ENCODE measurements at places on chromosomes 1 and 21.

DNA sequence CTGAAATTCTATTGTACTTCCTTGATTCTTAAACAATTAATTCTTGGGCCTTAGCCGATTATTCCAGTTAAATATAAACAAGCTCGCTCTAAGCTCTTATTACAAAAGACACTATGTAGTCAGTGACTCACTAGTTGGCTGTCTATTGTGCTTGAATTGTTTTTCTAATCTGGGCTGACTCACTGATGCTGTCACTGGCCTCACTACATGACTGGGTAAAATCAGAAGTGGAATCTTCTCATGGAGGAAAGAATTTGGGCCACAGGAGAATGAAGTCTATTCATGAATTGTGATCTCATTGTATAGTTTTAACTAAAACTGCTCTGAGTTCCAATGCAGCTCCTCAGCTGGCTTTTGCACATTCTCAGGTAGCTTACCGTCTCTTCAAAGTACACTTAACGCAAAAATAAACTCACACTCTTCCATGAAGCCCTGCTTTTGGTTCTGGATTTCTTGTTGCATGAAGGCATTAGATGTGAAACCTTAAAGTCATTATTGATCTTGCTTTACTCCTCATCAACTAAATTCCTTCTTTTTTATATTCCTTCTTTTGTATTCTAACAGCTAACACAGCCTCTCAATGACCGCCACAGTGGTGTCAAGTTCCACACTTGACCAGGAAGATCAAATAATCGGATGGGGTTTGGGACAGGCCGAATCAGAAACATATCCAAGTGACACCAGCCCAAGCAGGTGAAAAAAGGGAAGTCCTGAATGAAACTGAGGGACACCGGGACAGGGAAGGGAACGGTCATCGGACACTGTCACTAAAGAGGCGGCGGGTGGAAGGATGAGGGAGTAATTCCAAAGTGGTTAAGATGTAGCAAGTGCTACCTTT lies 80.9 kb upstream of the LBR start:
- DNase-seq: peak; percentile 43

DNA sequence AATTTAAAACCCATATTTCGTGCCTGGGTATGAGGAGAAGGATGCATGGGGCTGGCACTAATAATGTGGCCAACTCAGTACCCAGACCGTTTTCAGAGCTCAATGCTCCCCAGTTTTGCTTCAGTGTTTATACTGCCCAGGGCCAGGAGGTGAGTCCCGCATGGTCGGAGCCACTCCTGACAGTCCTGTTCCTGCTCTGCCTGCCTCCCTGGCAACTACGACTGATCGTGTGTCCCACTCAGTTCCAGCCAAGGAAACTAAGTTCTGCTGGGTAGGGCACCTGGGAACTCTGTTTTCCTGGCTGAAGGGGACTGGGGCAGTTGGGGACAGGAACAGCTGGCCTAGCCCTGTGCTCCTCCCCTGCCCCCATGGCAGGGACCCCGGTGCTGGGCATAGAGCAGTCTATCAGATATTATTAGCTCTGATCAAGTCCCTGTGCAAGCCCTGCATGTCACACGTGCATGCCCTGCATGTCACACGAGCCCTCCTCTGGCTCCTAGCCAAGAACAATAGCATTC lies 19.2 kb downstream of the S100A7 start:
- DNase-seq: no peak

GRCh38 chr1:220487297-220487820 lies 40.6 kb upstream of the MARK1 start:
- DNase-seq: no peak

GRCh38 chr1:160375788-160376524 lies 9.1 kb downstream of the NHLH1 start:
- DNase-seq: no peak

GRCh38 chr1:53485478-53486394 lies 26.5 kb downstream of the DMRTB1 start:
- DNase-seq: peak; percentile 64

DNA sequence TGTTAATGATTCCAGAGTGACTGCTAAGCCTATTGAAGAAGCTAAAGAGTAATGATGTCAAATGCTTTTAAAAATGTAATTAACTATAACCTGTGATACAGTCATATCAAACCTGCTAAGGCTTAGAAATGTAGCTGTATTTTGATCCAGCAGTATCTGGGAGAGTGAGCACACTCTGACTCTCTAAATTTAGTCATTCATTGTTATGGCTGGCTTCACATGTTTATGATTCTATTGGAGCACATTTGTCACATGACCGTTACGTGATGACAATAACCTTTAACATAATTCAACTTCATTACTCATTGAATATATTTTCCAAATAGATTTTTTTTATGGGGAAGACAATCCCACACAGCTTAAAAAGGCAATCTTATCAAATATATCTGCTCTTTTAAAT lies 587.1 kb downstream of the LMO4 start:
- DNase-seq: no peak

DNA sequence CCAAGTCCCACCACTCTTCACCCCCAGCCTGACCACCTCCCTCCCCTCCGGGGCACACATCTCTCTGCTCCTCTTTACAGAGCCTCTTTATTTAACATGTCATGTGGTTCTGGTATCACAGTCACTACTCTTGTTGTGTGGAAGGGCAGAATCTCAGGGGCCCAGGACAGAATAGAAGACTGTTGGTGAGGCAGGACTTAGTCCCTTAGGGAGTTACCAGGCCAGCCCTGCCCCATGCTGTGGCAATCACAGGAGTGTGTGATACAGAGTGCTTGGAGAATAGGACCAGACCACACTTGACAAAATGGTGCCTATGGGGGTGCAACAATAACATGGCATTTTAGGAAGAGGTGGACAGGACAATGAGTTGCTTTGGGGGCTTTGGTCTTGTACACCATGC lies 43.0 kb upstream of the CRNN start:
- DNase-seq: no peak

DNA sequence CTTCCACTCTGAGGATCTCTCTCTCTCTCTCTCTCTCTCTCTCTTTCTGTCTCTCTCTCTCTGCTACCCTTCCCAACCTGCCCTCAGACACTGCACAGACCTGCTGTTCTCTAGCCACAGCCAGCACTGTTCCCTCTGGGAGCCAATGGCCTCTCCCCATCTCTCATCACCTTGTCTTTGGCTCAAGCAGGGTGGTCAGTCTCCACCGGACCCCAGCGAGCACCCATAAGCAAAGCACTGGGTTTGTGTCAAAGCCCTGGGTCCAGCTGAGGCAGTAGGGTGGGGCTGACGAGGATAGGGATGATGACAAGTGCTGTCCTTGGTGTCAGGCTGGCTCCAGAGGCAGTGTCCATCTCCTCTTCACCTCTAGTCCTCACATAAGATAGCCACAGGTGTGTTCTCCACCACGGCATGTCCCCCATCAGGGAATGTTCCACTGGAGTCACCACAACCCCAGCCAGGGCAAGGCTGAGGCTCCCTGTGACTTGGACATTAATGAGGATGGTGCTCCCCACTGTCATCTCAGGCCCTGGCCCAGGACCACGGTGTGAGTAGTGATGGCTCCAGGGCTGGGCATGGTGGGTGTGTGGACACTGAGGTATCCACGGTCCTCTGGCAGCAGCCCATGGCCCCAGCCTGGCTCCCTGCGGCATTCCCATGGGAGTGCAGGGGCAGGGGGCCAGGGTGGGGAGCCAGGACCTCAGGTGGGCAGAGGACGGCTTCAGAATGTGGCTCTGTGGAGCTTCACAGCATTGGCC lies 8.4 kb upstream of the GOLT1A start:
- DNase-seq: no peak

GRCh38 chr1:198496216-198497143 lies 44.0 kb downstream of the ATP6V1G3 start:
- DNase-seq: no peak

DNA sequence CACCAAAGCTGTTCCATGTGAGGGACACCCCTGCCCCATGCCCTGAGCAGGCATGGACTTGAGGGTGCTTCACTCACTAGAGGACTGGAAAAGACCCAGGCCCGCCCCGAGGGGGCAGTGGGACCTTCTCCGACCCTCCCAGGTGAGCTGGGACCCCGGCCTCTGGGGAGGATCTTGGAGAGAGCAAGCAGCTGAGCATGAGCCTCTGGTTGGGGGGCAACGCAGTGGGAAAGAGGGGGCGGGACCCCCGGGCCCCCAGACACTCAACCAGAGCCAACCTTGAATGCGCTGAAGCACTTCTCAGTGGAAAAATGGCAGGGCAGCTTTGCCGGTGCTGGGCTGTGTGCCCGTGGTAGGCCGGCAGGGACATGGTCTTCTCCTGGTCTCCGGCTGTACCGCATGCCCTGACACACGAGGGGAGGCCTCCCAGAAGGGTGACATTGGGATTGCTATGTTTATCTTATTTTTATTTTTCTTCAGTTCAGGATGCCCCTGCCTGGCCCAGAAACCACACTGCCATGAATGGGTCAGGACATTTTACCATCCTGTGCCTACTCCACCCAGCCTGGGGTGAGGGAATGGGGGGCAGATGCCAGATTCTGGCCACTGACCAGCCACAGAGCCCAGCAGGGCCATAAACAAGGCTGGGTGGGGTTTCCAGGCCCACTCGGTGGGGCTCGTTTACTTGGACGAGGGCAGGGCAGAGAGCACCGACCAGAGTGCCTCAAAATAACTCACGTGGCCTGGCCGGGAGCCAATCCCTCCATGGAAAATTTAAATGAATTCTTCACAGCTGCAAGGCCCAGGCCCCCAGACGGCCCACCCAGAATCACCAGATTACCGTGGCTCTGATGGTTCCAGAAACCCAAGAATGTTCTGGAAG lies 17.2 kb upstream of the LAPTM5 start:
- DNase-seq: no peak

- no peak for DNase-seq
Observed at GRCh38 chr1:46010611-46011010, 121.8 kb downstream of the PIK3R3 start.

DNA sequence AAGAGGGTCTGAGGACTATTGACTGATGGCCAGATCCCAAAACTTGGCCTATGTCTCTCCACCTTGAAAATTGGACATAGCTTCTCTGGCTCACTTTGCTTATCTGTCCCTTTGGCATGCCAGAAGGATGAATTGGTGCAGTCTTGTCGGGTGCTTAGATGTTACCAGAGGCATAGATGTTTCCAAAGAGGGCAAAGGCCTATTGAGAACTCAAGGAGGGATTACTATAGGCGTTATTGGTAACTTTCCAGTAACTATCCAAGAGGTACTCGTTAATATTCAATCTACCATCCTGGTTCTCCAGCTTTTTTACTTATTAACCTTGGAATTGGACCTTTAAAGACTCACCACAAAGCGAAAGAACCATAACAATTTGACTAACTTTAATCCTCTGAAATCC lies 368.3 kb upstream of the ESRRG start:
- DNase-seq: no peak

DNA sequence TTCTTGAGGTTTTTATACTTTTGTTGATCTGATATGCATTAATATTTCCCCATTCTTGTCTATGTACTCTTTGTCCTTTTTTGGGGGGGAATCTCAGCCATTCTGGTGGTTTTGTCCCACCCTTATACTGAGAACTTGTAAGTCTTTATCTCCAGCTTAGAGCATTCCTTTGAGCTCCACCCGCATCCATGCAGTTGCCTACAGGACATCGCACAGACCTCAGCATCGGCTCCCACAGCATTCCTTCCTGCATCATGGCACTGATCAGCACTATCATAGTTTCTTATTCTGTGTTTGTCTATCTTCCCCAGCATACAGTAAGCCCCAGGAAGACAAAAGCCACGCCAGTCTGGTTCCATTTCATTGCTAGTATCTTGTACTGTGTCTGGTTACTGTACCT lies 33.0 kb downstream of the HHAT start:
- DNase-seq: no peak

GRCh38 chr1:227318853-227319607 lies 738 bp upstream of the CDC42BPA start:
- DNase-seq: peak; percentile 6

- no peak for DNase-seq
Observed at GRCh38 chr1:27787895-27788294, 14.9 kb downstream of the STX12 start.

GRCh38 chr1:14881775-14882672 lies 271.5 kb upstream of the TMEM51 start:
- DNase-seq: no peak

- no peak for DNase-seq
Observed at GRCh38 chr1:175009532-175009931, 9.8 kb downstream of the CACYBP start.

GRCh38 chr1:116166011-116166571 lies 54.9 kb downstream of the MAB21L3 start:
- peak; percentile 26 for DNase-seq

DNA sequence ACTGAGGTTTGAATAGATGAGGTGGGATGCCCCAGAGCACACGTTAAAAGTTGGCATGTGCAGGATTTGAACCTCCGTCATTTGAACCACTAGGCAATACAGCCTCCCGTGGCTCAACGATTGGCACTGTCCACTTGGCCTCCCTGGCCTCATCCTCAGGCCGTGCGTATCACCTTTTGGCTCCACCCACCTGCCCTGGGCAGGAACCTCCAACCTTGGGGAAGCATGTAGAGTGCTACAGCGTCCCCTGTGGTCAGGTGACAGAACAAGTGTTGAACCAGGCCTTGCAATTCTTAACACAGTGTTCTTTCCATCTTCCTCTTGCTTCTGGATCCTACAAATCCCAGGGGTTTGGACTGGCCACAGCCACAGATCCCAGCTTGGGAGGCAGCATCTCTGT lies 112.6 kb downstream of the PAX7 start:
- no peak for DNase-seq

GRCh38 chr1:220164116-220164515 lies 70.2 kb downstream of the IARS2 start:
- DNase-seq: no peak

DNA sequence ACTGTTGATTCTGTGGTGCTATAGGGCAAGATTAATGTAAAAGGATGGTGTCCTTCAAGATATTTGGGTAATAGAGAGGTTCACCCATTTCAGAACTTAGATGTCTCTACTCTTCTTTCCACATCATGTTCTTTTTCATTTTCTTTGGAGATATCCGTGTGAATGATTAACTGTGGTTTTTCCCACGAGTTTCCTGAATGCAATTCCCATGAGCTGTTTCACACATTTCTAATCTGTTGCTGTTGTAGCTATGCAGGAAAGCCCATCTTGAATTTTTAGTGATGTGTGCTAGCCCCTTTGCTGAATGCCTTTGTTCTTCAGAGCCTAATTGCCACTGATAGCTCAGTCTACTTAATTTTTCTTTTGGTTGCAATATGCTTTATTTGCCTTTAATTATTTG lies 27.6 kb downstream of the SNX27 start:
- no peak for DNase-seq

Measured in gastrocnemius medialis (tissue), 4 donors.